OCI-LY7 (cell line): ENCODE measurements at places on chromosomes 7 and 10. TPM values are rescaled to one million over a fixed set of nuclear protein-coding genes. Genes with fewer than 3 reads are reported as not detected.

GIMAP7 gene
- not detected in 2 replicates for total RNA-seq

TEX47 gene
- total RNA-seq: not detected in 2 replicates

SEC23IP gene
- total RNA-seq: 60.3 and 61.3 TPM in 2 replicates

DYDC1 gene
- total RNA-seq: not detected in 2 replicates

JAZF1 gene
- 25.0 and 33.9 TPM in 2 replicates for total RNA-seq

CDH23 gene
- total RNA-seq: 8.1 and 9.9 TPM in 2 replicates

HYAL4 gene
- not detected in 2 replicates for total RNA-seq

MCM10 gene
- total RNA-seq: 87.8 and 96.4 TPM in 2 replicates

STOX1 gene
- total RNA-seq: 2.5 and 2.6 TPM in 2 replicates

HBP1 gene
- total RNA-seq: 18.1 and 21.7 TPM in 2 replicates

PTER gene
- 27.4 and 29.7 TPM in 2 replicates for total RNA-seq

- no peak for DNase-seq
Measured at GRCh38 chr10:131260452-131261211, 50.9 kb downstream of the TCERG1L start.

DNA sequence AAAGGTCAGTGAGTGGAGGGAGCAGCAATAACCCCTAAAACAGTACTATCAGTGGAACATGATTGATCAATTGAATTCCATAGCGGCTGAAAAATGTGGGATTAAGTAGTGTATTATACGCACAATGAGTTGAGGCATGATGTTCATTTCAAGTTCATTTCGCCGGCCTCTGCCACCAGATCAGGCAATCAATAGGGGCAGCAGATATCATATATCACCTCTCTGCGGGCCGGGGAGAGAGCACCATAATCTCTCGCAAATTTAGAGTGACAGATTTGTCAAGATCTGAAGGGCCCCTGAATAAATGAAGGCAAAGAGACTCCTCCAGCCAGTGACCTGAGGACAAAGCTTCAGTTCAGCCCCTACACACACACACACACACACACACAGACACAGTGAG lies 58.5 kb downstream of the PAX2 start:
- DNase-seq: no peak

GRCh38 chr10:31920538-31920937 lies 8.1 kb downstream of the ARHGAP12 start:
- DNase-seq: no peak

DNA sequence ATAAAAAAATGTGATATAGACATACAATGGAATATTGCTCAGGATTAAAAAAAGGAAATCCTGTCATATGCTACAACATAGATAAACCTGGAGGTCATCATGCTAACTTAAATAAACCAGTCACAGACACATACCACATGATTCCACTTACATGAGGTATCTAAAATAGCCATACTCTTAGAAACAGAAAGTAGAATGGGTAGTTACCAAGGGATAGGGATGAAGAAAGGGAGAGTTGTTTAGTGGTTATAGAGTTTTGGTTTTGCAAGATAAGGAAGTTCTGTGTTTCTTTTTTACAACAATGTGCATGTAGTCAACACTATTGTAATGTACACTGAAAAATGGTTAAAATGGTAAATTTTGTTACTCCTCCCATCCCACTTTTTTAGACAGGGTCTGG lies 30.5 kb downstream of the BICC1 start:
- DNase-seq: no peak

- DNase-seq: no peak
Measured at GRCh38 chr10:21174715-21175495, 277.8 kb upstream of the NEBL start.

DNA sequence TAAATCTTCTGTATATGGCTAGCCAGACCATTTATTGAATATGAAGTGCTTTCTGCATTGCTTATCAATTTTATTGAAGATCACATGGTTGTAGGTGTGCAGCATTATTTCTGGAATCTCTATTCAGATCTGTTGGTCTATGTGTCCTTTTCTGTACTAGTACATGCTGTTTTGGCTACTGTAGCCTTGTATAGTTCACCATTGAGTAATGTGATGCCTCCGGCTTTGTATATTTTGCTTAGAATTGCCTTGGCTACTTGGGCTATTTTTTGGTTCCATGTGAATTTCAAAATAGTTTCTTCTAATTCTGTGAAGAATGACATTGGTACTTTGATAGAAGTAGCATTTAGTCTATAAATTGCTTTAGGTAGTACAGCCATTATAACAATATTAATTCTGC lies 1187.2 kb downstream of the XPNPEP1 start:
- DNase-seq: no peak

GRCh38 chr10:99429517-99430095 lies 818 bp downstream of the GOT1 start:
- DNase-seq: peak; percentile 8

DNA sequence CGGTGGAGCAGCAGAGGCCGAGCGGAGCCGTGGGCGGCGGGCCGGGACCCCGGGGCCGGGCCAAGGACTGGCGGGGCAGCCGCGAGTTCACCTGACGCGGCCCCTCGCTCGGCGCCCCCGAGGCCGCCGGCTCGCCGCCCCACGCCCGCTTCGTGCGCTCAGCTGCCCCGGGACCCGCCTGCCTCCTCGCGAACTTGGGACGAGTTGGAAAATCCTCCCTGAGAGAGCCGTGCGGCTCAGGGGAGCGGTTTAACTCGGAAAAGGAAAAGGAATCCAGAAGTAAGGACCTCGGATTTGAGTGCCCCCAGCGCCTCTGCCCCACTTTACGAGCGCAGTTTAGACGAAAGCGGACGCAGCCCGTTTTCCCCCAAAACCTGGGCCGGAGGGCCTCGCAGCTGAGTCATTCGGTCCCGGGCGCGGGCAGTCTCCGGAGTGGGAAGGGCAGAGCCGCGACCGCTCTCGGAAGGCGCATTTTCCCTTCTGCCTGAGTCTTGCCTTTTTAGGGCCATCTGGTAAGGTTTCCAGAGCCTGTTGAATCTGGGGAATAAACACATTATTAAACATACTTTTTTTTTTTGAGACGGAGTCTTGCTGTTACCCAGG lies 744 bp downstream of the CREM start:
- DNase-seq: peak; percentile 40

- DNase-seq: peak; percentile 4
Measured at GRCh38 chr10:100728928-100729861, 16.2 kb upstream of the PAX2 start.

DNA sequence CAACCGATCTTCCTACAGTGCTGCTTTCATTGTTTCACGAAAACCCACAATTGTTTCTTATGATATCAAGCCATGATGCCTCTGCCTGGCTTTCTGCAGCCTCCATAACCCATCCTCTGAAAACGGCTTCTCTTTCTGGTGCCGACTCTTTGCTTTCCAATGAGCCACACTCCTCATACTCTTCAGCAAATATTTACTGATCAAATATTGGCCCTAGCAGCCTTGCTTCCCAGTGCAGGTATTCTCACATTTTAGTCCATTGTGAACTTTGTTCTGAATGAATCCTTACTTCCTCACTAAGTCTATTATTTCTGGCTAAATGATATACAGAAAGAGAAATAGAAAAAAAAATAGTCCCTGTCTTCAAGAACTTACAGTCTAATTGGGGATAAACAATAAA lies 35.5 kb downstream of the LAMB1 start:
- no peak for DNase-seq

DNA sequence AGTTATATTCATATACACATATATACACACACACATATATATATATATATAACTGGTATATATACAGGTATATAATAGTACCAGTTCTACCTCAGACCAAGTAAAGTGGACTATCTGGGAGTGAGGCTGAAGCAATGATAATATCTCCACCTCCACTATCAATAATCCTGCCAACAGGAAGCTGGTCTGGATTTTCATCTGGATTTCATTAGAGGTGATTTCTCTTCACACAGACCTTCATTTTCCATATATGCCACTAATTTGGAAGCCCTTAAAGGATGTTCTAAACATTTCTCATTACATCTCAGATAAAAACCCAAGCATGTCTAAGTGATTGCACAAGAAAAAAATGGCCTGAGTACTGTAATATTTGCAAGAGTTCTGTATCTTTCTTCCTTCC lies 1.7 kb upstream of the SLC35B4 start:
- no peak for DNase-seq

- DNase-seq: no peak
Measured at GRCh38 chr10:85666102-85666501, 700.5 kb downstream of the GRID1 start.

DNA sequence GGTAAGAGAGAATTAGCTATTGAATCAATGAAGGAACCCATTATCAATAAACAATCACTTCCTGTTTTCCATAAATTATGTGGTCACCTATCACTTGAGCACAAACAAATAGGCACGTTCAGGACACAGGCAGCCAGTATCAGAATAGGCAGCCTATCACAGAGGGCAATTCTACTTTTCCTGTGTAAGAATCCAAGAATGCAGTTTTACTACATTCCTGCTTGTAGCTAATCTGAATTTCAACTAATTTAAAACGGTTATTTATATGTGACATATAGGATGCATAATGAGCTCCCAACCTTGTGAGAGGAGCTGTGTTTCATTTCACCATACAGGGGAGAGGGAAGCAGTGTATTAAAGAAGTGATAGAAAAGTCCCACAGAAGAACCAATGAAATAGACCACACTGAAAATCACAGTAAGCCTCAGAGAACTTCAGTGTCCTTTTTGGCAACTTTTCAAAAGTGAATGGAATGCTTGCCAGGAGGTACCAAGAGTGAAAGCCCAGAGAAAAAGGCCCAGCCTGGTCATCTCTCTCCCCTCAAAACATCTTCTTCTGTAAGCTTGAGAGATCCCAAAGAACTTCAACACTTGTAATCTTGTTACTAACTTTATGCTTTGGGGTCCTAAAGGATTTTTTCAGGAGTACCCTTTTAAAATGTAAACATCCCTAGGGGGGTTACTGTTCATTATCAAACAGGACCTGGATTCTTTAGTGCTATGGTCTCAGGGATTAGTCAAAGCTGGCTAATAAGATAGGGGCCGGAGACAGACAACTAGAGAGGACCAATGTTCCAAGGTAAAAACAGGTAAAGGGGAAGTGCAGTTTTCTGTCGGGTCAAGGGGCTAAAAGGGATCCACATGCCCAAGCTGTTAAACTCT lies 1.3 kb downstream of the IMMP2L start:
- DNase-seq: peak; percentile 27

- DNase-seq: no peak
Measured at GRCh38 chr7:33444511-33444910, 315.1 kb downstream of the BBS9 start.

DNA sequence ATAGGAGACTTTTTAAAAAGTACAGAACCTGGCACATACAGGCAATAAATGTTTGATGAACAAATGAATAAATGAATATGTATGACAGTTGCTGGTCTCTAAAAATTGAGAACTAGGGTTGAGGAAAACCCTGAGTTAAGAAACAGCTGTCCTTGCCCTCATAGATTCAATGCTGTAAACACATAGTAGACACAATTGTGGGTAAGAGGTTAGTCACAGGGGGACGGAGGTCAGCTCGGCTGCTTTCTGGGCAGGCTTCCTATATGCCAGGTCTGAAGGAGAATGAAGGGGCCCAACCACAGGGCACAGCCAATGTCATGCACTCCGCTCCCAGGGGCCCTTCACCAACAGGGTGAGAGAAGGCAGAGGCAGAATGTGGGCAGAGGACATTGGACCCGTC lies 143.3 kb upstream of the RSU1 start:
- no peak for DNase-seq

- DNase-seq: no peak
Measured at GRCh38 chr10:102113261-102113955, 6.8 kb downstream of the LDB1 start.

DNA sequence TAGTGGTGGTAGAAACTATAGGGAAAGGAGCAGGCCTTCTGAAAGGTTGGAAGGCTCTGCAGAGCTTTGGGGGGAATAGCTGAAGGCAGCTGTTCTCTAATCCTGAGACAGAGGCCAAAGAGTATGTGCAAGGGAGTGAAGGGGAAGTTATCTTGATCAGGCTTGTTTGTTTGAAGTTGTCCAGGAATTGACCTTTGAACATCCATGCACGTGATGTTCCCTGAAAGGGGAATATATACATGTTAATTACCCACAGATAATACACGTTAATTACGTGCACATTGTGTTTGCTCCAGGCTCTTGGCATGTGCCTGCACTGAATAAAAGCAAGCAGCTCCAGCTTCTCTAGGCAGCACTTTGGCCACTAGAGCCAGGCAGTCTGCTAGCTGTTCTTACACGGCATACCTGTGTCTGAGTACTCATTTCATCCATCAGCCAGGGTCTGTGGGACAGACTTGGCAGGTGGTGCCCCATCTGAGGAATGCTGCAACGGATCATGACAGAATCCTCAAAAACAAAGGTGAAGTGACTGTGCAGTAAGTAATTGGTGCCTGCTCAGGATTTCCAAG lies 18.0 kb upstream of the STARD3NL start:
- no peak for DNase-seq

DNA sequence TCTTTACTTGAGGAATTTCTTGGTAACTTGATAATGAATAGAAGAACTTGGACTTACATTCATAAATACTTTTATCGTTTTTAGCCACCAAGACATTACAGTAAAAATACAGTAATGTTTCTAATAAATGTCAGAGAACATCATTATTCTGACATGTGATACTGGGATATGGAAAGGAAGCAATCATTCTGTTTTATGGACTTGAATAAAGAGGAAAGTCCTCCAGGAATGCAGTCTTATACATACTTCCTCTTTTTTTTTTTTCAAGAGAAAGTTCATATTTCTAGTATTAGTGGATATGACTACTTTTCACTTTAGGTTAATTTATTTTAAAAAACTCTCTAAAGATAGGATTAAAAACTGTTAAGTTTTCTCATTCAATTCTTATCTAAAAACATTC lies 220.0 kb upstream of the SEMA3C start:
- DNase-seq: no peak

- peak; percentile 20 for DNase-seq
Measured at GRCh38 chr10:108204528-108205305, 1040.2 kb upstream of the SORCS1 start.
